GDM1 (cell line): ENCODE measurements at places on chromosomes 5 and 9.

- no peak for DNase-seq
These were observed 92.7 kb upstream of the PTCH1 start for GRCh38 chr9:95609426-95609825.

DNA sequence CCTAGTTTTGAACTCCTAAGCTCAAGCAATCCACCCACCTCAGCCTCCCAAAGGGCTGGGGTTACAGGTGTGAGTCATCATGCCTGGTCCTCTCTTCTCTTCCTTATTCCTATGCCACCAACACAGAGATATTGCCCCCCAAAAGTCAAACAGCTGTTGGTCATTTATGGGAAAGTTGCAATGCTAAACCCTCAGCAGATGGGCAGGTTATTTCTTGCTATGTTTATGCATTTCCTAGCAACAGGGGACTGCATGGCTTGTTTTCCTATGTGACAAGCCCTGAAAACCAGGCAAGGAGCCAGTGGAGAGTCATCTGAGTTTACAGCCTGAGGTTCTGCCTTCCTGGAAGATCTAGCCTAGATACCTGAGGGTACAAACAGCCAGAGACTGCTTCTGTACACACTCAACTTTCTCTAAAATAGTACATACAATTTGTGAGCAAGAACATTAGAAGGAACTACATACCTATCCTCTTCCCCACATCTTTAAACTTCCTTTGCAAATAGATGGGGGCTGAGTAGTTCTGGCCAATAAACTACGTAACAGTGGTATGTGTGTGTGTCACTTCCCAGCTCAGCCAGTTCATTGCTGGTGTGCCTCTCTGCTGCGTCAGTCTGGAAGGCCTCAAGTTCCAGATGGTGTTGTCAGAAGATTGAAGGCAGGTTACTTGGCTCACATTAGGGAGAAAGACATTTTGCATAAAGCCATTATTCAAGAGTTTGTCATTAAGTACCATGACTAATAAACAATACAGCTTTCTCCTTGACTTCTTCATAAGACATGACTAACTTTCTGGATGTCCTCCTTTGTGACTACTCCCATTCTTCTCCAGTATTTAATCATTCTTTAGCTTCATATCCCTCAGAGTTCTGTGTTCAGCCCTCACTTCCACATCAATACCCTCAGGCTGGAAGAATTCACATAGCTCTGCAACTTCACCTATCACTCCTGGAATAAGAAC is 65.3 kb downstream of the CSNK1A1 start:
- DNase-seq: no peak

DNA sequence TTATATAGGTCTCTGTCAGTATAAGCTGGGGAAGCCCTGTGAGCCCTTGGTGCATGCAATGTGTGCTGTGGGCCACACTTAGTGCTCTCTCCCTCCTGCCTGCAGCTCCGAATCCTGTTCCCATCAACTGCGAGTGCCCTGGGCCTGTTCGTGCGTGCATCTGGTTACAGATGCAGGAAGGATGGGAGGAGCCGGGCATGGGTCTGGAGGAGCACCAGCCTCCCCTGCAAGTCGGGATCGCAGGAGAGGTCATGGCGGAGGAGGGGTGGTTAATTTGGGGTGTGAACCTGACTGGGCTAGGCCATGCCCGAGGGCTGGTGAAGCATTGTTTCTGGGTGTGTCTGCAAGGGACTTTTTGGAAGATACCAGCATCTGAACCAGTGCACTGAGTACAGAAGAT is 274.6 kb upstream of the IRX4 start:
- DNase-seq: no peak

- DNase-seq: no peak
These were observed 91.9 kb upstream of the CEP78 start for GRCh38 chr9:78144008-78144381.
